ENCODE measurements at places on chromosomes 6 and 20. TPM values are rescaled to one million over a fixed set of nuclear protein-coding genes. Genes with fewer than 3 reads are reported as not detected.
A peak's percentile ranks its signal among the peaks of the same experiment; 100 is the strongest.

GRCh38 chr6:13538084-13538483 lies 36.3 kb upstream of the SIRT5 start:
- DNase-seq: peak; percentile 34

GRCh38 chr6:4871825-4872224 lies 95.6 kb downstream of the CDYL start:
- no peak for DNase-seq

DNA sequence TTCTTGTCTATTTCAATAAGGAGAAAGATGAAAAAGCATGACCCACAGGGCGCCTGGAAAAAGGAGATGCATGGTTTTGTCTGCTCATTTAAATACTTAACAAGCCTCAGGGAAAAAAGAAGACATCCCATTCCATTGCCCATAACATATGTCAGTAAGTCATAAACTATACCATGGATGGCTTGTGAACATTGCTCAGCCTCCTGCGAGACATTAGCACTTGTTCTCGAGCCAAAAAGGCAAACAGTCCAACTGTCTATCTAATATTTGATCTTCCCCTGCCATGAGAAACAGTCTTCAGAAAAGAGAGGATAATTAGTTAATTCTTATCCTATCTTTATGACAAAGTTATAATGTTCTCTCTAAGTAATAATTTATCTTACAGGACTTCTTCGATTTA lies 527.4 kb downstream of the HACE1 start:
- no peak for DNase-seq

DNA sequence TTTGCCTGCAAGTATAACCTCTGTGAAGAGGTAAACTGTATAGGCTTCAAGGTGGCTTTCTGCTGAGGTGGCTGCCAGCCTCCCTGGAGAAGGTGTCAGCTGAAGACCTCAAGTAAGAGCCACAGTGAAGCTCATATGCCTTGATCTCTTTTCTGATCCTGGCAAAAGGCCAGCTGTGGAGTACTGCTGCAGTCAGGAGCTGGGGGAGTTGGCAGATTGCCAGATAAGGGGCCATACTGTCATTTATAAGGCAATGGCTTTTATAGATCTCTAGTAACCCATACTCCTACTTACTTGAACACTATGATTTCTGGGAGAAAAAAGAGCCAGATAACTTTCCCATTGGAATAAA lies 8.8 kb upstream of the CEP85L start:
- DNase-seq: peak; percentile 11

DNA sequence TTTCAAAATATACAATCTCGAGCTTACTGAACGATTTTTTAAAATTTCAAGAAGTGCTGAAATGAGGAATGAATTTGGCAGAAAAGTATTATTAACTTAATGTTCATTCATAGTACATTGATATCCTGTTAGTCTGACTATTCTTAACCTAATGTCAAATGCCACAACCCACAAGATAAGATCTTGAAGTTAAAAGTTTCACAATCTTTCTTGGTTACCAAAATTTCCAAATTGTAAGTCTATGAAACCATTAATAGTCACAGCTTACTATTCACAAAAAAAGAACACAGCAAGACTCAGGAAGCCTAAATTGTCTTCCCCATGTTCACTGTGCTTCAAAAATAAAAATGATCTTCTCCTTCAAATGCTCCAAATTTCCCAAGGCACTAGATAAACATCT lies 71.3 kb downstream of the HACE1 start:
- DNase-seq: no peak

- DNase-seq: peak; percentile 15
Observed at GRCh38 chr6:128358244-128358776, 162.1 kb downstream of the PTPRK start.

- no peak for DNase-seq
Observed at GRCh38 chr6:57127763-57128162, 37.8 kb downstream of the ZNF451 start.

DNA sequence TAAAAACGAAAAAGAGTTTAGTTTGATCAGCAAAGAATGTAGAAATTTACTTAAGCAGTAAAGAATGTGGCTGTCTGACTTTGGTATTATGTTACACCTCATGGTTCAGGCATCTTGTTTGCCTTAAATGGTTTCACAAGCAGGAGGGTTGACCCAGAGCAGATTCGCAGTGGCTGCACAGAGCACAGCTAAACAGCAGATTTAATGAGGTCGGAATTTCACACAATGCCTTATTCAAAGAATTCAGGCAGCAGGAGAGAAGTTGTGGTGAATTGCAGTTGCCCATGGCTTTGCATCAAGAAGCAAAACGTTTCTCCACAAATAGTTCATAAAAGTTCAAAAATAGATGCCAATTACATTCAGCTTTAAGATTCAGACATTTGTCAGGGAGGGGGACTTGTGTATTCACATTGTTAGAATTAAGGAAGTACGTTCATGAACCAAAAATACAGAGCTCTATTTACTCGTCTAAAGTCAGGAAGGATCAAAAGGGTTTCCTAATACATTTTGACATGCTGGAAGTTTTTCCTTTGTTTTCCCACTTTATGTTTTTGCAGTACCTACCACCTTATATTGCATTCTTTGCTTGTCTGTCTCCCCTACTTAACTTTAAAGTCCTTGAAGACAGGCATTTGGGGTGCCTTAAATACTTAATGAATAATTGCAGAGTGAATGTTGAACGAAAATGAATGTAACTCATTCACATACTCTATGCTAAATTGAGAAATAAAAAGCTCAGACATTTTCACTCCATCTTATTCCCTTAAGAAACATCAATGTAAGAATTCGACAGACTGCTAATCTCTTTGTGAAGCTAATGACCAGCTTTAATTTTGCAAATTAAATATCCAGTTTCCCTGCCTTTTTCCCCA lies 1163.6 kb upstream of the CITED2 start:
- DNase-seq: peak; percentile 81

DNA sequence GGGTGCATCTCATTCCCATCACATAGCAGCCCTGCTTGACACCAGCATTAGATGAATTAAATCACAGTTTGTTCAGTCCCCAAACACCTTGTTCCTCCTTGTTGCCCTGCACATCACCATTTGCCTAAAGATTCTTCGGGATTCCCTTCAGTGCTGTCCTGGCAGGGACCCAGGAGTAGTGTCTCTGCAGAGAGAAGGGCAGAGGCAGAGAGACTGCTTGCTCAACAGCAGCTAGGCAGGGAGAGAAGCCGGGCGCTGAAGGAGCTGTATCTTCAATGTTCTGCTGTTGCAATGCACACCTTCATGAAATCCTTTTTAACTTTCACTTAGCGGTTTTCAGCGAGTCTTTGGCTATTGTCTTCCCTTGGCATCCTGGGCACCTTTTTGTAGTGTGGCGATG lies 362.9 kb downstream of the FARS2 start:
- DNase-seq: no peak

DNA sequence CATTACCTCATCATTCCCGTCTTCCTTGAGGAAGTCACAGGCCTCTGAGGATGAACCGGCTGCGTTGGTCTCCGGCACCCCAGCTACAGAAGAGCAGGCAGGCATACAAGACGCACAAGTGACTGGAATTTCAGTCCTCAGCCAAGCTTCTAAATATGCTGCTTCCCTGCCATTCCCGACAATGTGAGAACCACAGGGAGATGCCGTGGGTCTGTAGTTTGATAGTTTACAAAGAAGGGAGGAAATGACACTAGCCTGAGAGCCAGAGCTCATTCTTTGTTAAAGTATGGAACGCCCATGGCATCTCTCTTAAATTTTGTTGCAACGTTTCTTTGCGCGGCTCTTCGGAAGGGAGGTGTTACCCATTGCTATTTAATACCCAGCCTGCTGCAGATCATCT lies 25.7 kb downstream of the HEBP2 start:
- DNase-seq: no peak

DNA sequence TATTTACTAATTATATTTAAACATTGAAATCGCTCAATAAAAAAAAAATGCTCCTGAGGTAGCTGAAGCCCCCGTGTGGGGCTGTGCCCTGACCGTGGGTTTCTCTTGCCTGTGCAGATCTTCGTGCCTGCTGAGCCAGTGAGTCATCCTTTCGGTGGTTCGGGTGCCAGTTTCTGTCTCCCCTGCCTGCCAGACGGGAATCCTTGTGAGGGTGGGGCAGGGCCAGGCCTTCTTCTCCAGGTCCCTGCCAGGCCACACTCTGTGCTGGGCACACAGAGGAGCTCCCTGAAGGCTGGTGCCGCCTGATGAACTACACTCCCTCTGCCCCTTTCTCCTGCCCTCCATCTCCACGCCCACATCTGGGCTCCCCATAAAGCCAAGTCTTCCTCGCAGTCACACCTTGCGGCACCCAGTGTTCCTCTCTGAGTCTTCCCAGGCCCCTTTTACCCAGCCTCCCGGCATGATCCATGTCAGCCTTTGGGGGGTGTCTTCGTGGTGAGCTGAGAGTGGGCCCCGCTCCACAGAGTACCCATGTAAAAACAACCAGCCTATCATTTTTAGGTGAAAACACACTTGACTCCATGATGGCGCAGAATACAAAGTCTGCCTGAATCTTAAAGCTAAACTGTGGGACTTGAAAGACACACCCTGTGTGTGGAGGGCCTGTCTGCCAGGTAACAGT lies 19.3 kb downstream of the FGD2 start:
- DNase-seq: peak; percentile 88

DNA sequence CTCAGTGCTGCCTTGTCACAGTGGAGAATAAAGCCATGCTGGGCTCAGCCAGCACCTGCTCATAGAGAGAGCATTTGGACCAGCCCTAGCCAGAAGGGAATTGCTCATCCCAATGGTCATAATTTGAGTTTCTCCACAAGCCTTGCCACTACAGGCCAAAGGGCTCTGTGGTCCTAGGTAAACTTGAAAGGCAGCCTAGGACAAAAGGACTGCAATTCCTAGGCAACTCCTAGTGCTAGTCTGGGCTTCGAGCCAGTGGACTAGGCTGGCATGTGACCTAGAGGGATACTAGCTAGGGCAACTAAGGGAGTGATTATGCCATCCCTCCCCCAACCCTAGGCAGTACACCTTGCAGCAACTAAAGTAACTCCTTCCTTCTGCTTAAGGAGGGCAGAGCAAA lies 516.2 kb downstream of the BCKDHB start:
- no peak for DNase-seq

GRCh38 chr6:93008375-93008774 lies 411.0 kb downstream of the EPHA7 start:
- no peak for DNase-seq

- DNase-seq: peak; percentile 53
Observed at GRCh38 chr6:108588586-108588985, 27.9 kb downstream of the FOXO3 start.

DNA sequence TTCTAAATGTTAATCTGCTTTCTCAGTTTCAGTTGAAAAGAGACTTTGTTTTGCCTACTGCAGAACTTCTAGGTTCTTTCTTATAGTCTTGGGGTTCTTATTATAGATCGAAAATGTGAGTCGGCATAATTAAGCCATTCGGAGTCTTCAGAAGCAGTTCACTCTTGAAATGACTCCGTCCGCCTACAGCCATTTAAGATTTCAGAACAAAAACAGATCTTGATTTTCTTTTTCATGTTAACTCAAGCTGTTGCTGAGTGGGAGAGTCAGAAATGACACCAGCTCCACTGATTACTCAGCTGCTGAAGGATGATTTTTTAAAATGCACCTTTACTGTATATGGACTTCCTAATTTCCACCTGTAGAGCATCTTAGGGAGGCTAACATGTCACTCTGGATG lies 15.9 kb downstream of the PRDM1 start:
- DNase-seq: no peak

- no peak for DNase-seq
Observed at GRCh38 chr6:94177429-94177828, 758.1 kb upstream of the EPHA7 start.

GRCh38 chr6:125793863-125794262 lies 3.1 kb downstream of the NCOA7 start:
- DNase-seq: no peak

- no peak for DNase-seq
Observed at GRCh38 chr20:61364147-61364546, 112.1 kb downstream of the CDH4 start.

- no peak for DNase-seq
Observed at GRCh38 chr20:25622049-25622448, 1.8 kb downstream of the NANP start.

DNA sequence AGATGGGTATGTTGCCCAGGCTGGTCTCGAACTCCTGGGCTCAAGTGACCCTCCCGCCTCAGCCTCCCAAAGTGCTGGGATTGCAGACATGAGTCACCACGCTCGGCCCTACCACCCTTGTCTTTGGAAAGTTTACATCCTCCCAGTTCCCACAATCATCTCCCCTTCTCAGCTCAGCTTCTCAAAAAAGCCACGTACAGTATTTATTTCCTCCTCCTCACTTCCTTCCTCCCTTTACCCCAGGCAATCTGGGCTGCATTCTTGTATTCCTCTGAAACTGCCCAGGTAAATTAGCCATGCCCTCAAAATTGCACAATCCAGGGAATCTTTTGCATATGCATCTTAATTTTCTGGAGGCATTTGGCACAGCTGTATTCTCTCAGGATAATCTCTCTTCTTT lies 7.4 kb upstream of the SLC23A2 start:
- DNase-seq: peak; percentile 39

DNA sequence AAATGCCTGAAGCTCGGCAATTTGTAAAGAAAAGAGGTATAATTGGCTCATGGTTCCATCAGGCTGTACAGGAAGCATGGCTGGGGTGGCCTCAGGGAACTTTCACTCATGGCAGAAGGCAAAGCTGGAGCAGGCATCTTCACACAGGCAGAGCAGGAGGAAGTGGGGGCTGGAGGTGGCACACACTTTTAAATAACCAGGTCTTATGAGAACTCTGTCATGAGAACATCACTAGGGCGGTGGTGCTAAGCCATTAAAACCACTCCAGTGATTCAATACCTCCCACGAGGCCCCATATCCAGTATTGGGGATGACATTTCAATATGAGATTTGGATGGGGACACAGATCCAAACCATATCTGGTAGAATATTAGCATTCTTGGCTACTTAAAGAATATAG lies 345.2 kb downstream of the ARHGAP18 start:
- no peak for DNase-seq

- no peak for DNase-seq
Observed at GRCh38 chr6:69584913-69585729, 211.7 kb downstream of the LMBRD1 start.

DNA sequence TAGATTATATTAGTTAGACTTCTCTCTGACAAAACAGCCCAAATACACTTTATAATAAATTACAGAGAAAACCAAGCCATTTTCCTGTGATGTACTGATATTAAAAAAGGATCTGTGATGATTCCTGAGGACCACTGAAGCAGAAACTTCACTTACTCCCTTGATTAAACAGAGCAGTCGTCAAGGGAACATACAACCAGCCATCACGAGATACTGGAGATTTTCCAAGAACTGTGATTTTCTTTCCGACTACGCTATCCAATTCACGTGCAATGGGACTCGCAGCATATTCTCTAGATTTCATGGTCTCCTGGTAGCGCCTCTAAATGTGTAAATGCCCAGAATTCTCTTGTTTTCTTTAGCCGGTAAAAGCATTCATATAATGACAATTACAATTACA lies 377.4 kb downstream of the PHF3 start:
- DNase-seq: no peak

The C6orf58 gene
- 0.39 TPM for total RNA-seq

The SLC35D3 gene
- total RNA-seq: not detected

The MOG gene
- total RNA-seq: not detected

The ETV7 gene
- total RNA-seq: 0.69 TPM

The KLHDC3 gene
- 80.9 TPM for total RNA-seq

The GJA10 gene
- total RNA-seq: not detected

The SALL4 gene
- 0.86 TPM for total RNA-seq

The SLC17A3 gene
- total RNA-seq: not detected

The BACH2 gene
- 0.46 TPM for total RNA-seq

Data from Daoy (cell line).